ENCODE measurements at places on chromosomes 5 and 9.

- DNase-seq: no peak
Observed at GRCh38 chr5:126975796-126976195, 54.6 kb downstream of the MARCHF3 start.

- no peak for DNase-seq
Observed at GRCh38 chr9:115649991-115650472, 503.6 kb upstream of the PAPPA start.

- DNase-seq: no peak
Observed at GRCh38 chr9:31103836-31104235, 1280.6 kb upstream of the ACO1 start.

DNA sequence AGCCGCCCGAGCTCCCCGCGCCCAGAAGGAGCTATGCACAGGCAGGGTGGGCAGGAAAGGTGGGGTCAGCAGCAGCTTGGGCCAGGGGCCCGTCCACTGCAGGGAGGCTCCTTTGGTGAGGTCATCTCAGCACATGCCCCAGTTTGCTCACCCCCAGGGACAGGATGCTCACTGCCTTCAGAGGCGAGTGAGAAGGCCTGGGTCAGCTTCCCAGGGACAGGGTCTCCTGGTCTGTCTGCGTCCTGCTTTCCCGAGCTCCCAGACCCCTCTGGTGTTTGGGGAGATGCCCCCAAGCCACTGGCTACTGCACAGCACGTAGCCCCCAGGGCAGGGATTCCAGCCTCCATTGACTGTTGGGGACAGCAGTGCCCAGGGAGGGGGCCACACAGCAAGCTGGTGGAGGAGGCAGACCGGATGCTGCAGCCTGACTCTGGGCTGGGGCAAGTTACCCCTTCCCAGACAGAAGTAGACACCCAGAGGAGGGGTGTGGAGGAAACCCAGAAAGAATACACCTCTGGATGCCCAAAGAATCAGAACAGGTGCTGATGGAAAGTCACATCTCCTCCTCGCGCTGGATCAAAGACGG, 581 bp upstream of the SARDH start:
- peak; percentile 45 for DNase-seq

All from activated effector memory CD4-positive, alpha-beta T cell treated with anti-CD3 and anti-CD28 coated beads, Interleukin-2, amount 50 U/mL, for 16 hours (primary cell).